ENCODE measurements at places on chromosomes 3 and 15.

DNA sequence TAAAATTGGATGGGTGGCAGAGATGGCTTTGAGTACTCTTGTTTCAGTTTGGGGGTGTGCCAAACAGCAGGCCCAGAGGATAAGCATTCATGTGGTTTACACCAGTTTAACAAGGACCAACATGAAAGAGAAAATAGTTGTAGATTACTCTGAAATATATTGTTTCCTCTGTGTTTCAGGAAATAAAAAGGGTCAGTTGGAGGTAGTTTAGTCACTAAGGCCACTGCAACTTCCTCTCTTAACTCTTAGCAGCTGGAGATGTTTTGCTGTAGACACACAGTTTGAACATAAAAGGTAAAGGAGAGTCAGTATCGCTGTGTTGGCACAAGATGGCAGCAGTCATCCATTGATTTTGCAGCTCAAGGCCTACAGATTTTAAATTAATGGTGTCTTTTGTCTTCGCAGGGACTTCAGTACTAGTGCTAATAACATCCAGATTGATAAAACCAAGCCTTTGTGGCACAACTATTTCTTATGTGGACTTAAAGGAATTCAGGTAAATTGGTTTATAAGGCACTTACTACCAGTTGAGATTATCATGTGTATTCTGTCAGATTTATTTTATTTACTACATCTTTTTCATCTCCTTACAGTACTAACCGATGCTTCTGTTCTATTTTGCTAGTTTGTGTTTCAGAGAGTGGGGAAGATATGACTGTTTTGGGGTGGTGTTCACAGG is 65.5 kb downstream of the GALK2 start:
- peak; percentile 36 for DNase-seq

GRCh38 chr3:12705981-12706380 is 42.1 kb upstream of the RAF1 start:
- no peak for DNase-seq

GRCh38 chr3:186682812-186683211 is 17.0 kb downstream of the HRG start:
- no peak for DNase-seq

DNA sequence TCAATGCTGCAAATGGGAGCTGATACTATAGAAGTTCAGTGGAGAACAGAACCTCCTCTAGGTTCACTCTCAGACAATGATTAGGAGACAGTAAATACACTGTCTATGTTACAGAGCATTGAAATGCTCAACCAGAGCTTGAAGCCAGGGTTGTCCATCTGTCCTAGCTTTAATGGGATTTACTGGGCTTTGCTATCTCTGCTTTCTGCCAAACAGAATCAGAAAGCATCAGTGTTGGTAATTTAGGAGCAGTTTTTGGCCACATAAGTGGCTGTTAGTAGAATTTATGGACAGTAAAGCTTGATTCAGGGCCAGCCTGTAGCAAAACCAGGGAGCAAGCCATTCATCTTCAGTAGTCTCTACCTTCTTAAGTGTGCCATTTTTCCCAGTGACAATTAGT is 396.3 kb downstream of the LSAMP start:
- DNase-seq: no peak

GRCh38 chr15:57994221-57995049 is 71.1 kb downstream of the ALDH1A2 start:
- DNase-seq: no peak

GRCh38 chr3:174098746-174099145 is 701.2 kb downstream of the NLGN1 start:
- no peak for DNase-seq

- no peak for DNase-seq
These were observed 133.4 kb upstream of the SMAD3 start for GRCh38 chr15:66931768-66932633.

- no peak for DNase-seq
These were observed 16.0 kb downstream of the HACD2 start for GRCh38 chr3:123568875-123569274.

DNA sequence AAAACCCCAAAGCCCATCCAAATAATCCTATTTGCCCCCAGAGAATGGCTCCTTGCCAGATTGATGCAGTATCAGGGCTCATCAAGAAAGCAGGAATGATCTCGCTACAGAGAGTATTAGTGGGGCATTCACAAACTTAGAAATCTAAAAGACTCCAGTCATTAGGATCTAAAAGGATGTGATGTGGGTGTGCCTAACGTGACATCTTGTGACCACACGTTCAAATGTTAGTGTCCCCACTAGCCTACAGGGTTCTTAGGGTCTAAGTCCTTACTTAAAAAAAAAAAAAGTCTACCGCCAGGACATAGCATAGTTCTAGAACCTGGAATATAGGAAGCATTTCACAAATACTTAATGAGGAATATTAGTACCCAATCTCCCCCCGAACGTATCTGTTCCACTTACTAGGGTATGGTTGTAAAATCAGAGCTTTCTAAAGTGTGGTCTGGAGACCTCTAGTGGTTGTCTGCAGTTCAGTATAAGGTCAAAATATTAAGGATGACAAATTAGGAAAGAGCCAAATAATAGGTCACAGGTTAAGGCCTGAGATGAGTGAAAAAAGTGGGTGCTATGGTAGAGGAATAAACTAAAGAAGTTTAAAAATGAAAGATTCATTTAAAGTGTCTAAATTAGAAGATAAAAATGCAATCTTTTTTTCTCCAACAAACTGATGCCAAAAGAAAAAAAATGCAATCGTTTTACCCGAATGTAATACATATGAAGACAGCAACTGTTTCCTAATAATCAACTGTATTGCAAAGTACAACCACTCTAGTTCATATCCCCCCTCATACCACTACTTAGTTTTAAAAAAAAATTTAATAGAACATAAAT is 4.2 kb upstream of the CHRM5 start:
- no peak for DNase-seq

DNA sequence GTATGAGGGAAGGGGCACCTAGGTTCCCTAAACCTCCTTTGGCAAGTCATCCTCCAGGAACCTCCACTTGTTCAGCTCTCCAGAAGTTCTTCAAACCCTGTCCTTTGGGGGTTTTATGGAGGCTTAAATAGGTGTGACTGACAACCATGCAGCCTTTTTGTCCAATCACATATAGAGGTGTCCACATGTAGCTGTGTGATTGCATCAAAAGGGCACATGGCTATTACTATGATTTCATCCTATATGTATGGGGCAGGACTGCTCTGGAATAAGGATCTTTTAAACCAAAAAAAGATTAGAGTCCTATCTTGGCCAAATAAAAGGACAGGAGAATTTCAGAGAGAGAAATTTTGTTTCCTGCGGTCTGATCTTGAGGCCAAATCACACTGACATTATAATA is 453.2 kb upstream of the EPHA6 start:
- DNase-seq: no peak

GRCh38 chr3:12372741-12373280 is 83.9 kb downstream of the PPARG start:
- no peak for DNase-seq

GRCh38 chr3:87084868-87085267 is 93.9 kb upstream of the VGLL3 start:
- no peak for DNase-seq

DNA sequence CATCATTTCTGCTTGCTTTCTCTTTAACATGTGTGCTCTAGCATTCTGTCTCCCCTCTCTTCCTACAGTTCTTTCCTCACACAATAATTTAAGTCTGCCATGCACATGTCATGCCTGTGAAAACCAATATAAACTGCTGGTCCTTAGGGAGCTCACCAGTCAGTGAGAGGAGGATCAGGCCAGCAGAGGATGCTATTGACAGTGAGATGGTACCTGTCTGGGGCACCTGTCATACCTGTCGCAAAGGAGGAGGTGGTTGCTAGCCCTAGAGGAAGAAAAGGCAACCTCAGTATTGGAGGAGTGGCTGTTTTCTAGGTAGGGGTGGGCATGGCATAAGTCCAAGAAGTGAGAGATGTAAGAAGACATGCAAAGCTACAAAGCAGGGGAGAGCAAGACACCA is 194.6 kb downstream of the GABRG3 start:
- no peak for DNase-seq

DNA sequence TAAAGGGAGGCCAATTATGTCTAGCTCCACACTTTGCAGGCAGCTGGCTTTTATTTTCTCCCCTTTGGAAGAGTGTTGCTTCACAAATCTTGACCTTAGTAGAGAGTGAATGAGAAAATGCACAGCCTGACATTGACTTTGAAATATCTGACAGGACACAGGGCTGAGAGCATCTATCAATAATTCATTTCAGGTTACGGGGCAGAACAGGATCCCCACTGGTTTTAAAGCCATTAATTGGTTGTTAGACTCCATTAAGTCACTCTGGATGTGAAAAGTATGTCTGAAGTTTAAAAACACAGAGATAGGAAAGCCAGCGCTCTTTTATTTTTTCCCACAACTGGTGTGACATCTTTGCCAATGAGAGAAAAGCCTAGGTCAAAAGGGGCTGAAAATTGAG is 251.9 kb upstream of the TMC3 start:
- DNase-seq: no peak

DNA sequence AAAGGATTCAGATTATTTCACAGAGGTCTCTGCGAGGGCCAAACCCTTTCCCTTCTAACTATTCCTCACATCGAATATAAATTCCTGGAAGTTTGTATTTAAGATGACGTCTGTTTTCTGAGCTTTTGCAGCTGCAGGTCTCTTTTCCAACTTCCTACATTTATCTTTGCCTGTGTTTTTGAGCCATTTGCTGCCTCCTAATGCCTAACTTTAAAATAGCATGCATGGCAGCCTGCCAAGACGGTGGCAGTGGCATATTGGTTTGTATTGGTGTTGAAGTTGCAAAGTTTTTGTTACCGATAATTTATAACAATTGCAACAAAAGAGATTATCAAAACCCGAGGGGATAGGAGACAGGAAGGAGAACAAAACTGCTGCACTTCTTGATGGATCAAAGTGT is 187.1 kb upstream of the DNAJC19 start:
- DNase-seq: peak; percentile 42

- DNase-seq: no peak
These were observed 4.3 kb upstream of the SLCO3A1 start for GRCh38 chr15:91849180-91849579.

GRCh38 chr3:173761161-173761560 is 363.6 kb downstream of the NLGN1 start:
- no peak for DNase-seq

- DNase-seq: no peak
These were observed 194.5 kb upstream of the GAP43 start for GRCh38 chr3:115428841-115429240.

- DNase-seq: no peak
These were observed 3.5 kb downstream of the BTBD1 start for GRCh38 chr15:83063551-83063950.

DNA sequence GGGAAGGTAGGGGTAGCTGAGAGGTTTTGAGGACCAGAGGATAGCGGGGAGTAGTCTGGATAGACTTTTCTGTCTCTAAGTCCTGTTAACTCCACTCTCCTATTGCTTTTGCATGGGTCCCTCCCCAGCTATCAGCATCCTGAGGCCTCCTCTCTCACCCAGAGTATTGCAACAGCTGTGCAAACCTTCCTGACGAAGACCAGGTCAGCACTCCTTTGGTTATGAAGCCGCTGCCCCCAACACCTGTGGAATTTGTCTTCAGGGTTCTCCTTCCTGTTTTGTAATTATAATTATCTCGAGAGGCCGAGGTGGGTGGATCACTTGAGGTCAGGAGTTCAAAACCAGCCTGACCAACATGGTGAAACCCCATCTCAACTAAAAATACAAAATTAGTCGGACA is 24.8 kb downstream of the TYRO3 start:
- no peak for DNase-seq

DNA sequence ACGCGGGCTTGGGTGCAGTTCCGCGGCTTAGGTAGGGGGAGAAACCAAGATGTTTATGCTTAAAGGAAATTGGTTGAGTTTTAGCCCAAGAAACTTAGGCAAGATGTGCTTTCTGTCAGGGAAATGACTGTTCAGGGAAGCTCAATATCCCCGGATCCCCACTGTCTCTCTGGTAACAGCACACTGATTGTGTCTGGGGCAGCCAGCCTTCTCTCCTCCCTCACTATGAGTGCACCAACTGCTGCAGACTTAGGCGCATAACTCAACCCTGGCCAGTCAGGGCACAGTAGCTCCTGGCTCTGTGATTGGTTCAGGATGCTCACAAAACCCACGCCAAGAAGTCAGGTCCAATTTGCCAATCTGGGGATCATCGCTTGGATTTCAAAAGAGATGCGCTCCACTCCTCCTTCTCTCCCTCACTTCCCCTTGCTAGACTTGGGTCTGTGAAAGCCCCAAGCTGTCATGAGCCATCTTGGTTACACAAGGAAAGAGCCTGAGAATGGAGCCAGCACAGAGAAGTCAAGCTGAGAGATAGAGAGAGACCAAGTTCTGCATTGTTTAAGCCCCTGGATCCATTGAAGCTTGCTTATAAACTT is 42.5 kb upstream of the CACNA2D3 start:
- no peak for DNase-seq
